ENCODE measurements at places on chromosomes 16 and 17.

GRCh38 chr16:11620243-11621003 is 33.7 kb upstream of the LITAF start:
- DNase-seq: no peak
- H3K4me3 ChIP-seq: no peak overlapping the region
- H3K4me1 ChIP-seq: peaks cover 73% of the 10 kb centered on the region

DNA sequence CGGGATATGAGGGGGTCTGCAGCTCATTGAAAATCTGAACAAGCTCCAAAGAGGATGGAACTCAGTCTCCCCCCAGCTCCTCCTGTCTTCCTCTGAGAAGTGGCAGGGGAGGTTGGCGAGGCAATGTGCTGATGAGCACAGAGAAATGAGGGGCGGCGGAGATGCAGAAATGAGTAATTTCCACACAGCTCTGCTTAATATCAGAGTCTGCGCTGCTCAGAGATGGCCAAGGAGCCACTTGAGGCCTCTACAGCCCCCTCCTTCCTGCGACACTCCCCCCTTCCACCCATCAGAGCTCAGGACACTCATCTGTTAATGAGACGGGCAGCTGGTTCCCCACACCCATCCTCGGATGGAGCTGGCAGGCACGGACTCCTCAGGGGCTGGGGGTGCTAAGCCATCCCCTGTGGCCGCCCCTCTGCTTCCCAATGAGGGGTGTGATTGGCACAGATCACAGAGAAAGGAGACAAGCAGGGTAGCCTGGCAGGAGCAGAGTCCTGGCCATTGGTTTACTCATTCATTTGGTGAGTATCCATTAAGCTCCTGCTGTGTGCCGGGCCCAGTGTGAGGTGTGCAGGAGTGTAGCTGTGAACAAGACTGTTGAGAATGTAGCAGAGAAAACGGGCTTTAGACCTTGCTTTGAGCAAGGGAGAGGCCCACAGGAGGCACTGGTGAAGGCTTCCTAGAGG is 12.7 kb upstream of the CRHR1 start:
- H3K4me3 ChIP-seq: no peak overlapping the region
- no peak overlapping the region for H3K27ac ChIP-seq
- no peaks in the 10 kb centered on the region for H3K4me1 ChIP-seq
- no peaks in the 10 kb centered on the region for H3K36me3 ChIP-seq

GRCh38 chr17:52096056-52096455 is 62.5 kb downstream of the CA10 start:
- no peaks in the 10 kb centered on the region for H3K4me1 ChIP-seq
- no peaks in the 10 kb centered on the region for H3K36me3 ChIP-seq
- no peaks in the 10 kb centered on the region for H3K27me3 ChIP-seq

- H3K27ac ChIP-seq: no peak overlapping the region
- no peaks in the 10 kb centered on the region for H3K36me3 ChIP-seq
Observed at GRCh38 chr16:85507342-85507741, 105.8 kb upstream of the GSE1 start.

DNA sequence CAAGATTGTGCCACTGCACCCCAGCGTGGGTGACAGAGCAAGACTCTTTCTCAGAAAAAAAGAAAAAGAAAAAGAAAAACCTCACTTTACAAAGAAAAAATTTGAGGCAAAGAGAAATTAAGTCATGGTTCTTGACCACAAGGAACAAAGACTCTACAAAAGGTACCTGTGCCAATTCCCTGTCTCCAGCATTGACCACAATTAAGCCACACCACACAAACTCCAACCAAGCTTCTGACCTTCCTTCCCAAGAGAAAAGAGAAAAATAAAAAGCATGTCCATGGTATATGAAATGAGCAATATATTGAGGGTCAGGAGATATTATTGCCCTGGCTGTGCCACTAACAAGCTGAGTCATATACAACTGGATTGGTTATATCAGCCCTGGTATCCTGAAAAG is 146.3 kb upstream of the NOG start:
- no peak overlapping the region for H3K4me3 ChIP-seq
- H3K36me3 ChIP-seq: no peaks in the 10 kb centered on the region
- no peak overlapping the region for H3K27ac ChIP-seq
- no peaks in the 10 kb centered on the region for H3K4me1 ChIP-seq

DNA sequence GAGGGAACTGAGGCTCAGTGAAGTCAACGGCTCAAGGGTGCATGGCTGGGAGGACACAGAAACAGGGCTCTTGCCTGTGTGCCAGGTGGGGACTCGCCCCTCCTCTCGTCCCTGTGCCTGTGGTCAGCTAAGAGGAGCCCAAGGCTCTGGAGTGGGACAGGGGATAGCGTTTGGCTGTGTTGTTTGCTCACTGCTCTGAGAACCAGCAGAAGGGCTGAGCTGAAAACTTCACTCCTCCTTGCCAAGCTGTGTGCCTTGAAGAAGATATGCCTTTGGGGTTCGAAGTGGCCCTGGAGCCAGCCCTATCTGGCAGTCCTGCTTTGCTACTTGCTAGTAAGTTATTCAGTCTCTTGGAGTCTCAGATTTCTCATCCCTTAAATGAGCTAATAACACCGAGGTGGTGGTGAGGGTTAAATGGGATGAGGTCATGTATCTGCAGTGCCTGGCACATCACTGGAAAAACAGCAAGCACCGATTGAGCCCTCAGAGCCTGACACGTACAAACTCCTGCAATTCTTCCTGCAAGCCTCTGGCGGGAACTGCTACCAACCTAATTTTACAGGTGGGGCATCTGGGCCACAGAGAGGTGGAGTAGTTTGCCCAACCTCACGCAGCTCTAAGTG is 17.7 kb downstream of the FOXL1 start:
- H3K4me1 ChIP-seq: no peaks in the 10 kb centered on the region
- H3K27ac ChIP-seq: no peak overlapping the region
- no peaks in the 10 kb centered on the region for H3K27me3 ChIP-seq
- H3K4me3 ChIP-seq: no peak overlapping the region
- no peaks in the 10 kb centered on the region for H3K36me3 ChIP-seq

GRCh38 chr17:28982131-28982793 is 23.6 kb downstream of the SEZ6 start:
- H3K4me1 ChIP-seq: peaks cover 24% of the 10 kb centered on the region
- no peaks in the 10 kb centered on the region for H3K36me3 ChIP-seq
- peak overlapping the region; percentile 40 for H3K4me3 ChIP-seq
- no peaks in the 10 kb centered on the region for H3K27me3 ChIP-seq

DNA sequence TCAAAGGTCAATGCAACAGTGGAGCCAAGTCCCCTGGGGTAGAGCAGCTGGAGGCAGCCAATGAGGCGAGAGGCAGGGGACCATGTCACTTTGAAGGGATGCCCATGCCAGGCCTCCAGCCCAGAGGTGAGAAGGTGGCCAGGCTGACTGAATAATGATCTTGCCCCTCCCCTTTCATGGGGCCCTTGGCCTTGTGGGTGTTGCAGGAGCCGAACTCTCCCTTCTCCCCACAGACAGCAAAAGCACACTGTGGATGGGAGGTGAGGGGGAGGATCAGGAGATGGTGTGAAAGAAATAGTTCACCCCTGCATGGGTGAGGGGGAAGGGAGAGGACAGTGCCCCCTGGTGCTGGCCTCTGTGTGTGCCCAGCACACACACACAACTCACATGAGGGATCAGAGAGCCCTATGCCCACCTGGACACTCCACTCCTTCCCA is 15.8 kb upstream of the TBX21 start:
- H3K27ac ChIP-seq: no peak overlapping the region
- H3K4me1 ChIP-seq: peaks cover 100% of the 10 kb centered on the region
- H3K27me3 ChIP-seq: peaks cover 14% of the 10 kb centered on the region
- H3K36me3 ChIP-seq: no peaks in the 10 kb centered on the region

GRCh38 chr17:80223142-80223815 is 3.1 kb downstream of the SLC26A11 start:
- no peak overlapping the region for H3K4me3 ChIP-seq
- H3K27me3 ChIP-seq: no peaks in the 10 kb centered on the region
- peaks cover 37% of the 10 kb centered on the region for H3K4me1 ChIP-seq
- no peak for DNase-seq

- peaks cover 22% of the 10 kb centered on the region for H3K4me1 ChIP-seq
- H3K27ac ChIP-seq: no peak overlapping the region
- H3K36me3 ChIP-seq: no peaks in the 10 kb centered on the region
- DNase-seq: peak; percentile 86
Observed at GRCh38 chr16:67017810-67018488, 11.0 kb upstream of the CBFB start.

DNA sequence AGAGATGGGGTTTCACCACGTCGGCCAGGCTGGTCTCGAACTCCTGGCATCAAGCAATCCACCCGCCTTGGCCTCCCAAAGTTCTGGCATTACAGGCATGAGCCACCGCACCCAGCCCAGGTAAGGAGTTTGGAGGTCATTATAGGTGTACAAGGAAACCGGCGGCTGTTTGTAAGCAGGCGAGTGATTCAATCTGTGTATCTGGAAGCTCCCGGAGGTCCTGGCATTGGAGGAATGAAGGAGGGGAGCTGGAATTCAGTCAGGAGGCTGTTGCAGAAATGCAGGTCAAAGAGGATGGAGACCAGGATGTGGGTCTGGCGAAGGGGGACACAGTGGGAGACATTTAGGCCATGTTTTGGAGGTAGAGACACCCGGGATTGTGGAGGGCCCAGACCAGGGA is 18.8 kb downstream of the CDC42EP4 start:
- H3K36me3 ChIP-seq: no peaks in the 10 kb centered on the region
- peak overlapping the region; percentile 81 for H3K27ac ChIP-seq
- no peaks in the 10 kb centered on the region for H3K27me3 ChIP-seq
- H3K4me3 ChIP-seq: no peak overlapping the region

GRCh38 chr17:56502120-56502654 is 91.3 kb upstream of the NOG start:
- no peak overlapping the region for H3K27ac ChIP-seq
- DNase-seq: no peak
- H3K27me3 ChIP-seq: no peaks in the 10 kb centered on the region

DNA sequence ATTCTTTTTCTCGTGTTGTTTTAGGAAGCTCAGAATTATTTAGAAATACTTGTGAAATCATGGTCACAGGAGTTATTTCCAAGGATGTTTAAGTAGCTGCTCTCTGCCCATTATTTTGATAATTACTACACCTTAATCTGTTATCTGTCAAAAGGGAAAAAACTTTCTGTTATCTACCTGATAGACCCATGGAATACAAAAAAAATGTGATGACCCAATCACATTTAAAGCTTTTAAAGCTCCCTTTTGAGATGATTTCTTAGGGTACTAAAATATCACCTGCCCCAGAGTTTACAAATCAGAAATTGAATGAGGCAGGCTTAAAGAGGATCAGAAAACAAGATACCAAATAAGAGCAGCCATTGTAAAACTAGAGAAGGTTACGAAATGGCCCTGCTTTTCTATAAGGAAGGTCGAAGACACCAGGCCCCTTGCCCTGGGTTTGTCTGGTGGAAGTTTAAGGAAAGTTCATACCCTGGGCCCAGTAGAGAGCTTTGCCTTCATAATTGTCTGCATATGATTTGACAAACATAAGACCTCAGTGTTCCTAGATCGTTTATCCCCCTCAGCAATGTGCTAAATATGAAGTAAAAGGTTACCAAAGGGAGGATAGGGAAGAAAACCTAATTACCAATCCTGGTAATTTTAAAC is 149.9 kb upstream of the TBX2 start:
- H3K27ac ChIP-seq: peak overlapping the region; percentile 3
- H3K4me3 ChIP-seq: no peak overlapping the region
- H3K36me3 ChIP-seq: no peaks in the 10 kb centered on the region
- DNase-seq: no peak
- no peaks in the 10 kb centered on the region for H3K27me3 ChIP-seq
- peaks cover 15% of the 10 kb centered on the region for H3K4me1 ChIP-seq

Measured in spleen (tissue), 13 donors.